Ovary (tissue), 10 donors: ENCODE measurements at places on chromosomes 13 and 19.
A peak's percentile ranks its signal among the peaks of the same experiment; 100 is the strongest.

DNA sequence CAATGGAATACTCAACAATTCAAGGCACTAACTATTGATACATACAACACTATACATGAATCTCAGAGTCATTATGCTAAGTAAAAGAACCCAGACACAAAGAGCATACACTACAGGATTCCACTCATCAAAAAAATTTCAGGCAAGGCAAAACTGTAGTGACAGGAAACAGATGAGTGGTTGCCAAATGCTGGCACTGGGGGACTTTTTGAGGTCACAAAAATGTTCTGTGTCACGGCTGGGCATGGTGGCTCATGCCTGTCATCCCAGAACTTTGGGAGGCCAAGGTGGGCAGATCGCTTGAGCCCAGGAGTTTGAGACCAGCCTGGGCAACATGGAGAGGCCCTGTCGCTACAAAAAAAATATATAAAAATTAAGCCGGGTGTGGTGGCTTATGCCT, 129.4 kb downstream of the KL start:
- H3K4me3 ChIP-seq, result no peak overlapping the region
- no peak for DNase-seq
- H3K27ac ChIP-seq, result no peak overlapping the region
- no peaks in the 10 kb centered on the region for H3K36me3 ChIP-seq

DNA sequence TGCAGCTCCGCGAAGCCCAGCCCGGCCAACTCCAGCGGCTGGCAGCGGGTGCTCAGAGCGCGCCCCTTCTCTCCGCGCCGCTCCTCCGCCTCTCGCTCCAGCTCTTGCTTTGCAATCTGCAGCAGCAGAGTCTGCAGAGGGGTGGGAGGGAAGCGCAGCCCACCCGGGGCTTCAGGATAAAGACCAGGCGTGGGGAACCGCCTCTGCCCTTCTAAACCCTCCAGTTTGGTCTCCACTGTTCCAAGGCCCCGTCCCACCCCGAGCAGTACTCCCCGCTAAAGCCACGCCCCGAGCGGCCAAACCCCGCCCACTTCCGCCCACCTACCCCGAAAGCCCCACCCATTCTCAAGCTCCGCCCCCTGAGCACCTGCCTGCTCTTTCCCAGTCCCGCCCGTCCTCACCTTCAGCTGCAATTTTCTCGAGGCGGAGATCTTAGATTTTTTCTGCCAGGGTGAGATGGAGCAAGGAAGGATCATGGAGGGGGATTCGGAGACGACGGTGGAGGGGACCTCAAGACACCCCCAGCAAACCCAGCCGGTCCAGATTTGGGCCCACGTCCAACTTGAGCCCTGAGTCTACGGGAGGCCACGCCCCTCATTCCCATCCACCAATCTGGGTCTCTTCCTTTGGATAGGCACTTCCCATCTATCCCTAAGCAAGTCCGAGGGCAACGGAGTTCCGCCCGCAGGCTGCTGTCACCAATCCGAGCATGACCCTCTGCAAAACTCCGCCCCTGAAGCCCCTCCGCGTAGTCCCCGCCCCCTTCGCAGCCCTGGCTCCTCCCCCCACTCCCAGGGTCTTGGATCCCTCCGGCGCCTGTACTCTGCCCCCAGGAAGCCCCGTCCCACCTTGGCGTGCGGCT, 1.1 kb downstream of the TNNI3 start:
- H3K27ac ChIP-seq, result no peak overlapping the region
- DNase-seq, result no peak
- H3K36me3 ChIP-seq, result no peaks in the 10 kb centered on the region
- H3K4me1 ChIP-seq, result peaks cover 3% of the 10 kb centered on the region

GRCh38 chr13:53408847-53409568, 380.4 kb downstream of the OLFM4 start:
- no peaks in the 10 kb centered on the region for H3K27me3 ChIP-seq
- no peak overlapping the region for H3K4me3 ChIP-seq
- H3K36me3 ChIP-seq, result no peaks in the 10 kb centered on the region
- H3K4me1 ChIP-seq, result no peaks in the 10 kb centered on the region

- no peak for DNase-seq
- no peaks in the 10 kb centered on the region for H3K36me3 ChIP-seq
- no peak overlapping the region for H3K4me3 ChIP-seq
- no peaks in the 10 kb centered on the region for H3K4me1 ChIP-seq
- H3K27me3 ChIP-seq, result no peaks in the 10 kb centered on the region
These were observed 95.5 kb downstream of the OXGR1 start for GRCh38 chr13:96898646-96899254.

DNA sequence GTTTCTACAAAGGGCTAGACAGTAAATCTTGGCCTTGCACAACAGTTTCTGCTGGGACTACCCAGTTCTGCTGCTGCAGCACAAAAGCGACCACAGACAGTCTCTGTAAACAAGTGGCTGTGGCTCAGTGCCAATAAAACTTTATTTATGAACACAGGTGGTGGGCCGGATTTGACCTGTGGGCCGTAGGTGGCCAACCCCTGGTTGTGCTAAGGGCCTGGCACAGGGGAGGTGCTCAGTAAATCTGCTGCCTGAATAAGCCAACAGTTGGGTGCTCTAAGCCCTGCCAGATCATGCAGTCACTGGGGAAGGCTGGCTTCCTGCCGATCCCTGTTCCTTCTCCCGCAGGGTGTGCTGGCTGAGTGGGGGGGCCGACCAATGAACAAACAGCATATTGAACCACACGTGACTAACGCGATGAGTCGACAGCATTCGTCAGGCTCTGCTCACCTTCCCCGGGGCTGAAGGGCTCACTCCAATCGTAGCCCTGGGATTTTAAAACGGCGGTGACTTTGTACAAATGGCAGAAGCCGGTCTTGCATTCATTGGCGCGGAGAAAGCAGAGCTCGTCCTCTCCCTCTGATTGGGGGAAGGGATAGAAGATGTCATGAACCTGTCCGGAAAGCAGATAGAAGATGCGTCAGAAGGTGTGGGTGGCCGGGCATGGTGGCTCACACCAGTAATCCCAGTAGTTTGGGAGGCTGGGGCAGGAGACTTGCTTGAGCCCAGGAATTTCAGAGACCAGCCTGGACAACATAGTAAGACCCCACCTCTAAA, 24.3 kb upstream of the MYDGF start:
- DNase-seq, result no peak
- no peak overlapping the region for H3K4me3 ChIP-seq
- no peaks in the 10 kb centered on the region for H3K27me3 ChIP-seq
- no peaks in the 10 kb centered on the region for H3K4me1 ChIP-seq
- peaks cover 4% of the 10 kb centered on the region for H3K36me3 ChIP-seq

GRCh38 chr19:24060687-24061356, 26.2 kb upstream of the ZNF254 start:
- no peaks in the 10 kb centered on the region for H3K27me3 ChIP-seq
- H3K36me3 ChIP-seq, result no peaks in the 10 kb centered on the region
- H3K4me1 ChIP-seq, result no peaks in the 10 kb centered on the region
- H3K4me3 ChIP-seq, result no peak overlapping the region
- DNase-seq, result no peak
- H3K27ac ChIP-seq, result no peak overlapping the region

DNA sequence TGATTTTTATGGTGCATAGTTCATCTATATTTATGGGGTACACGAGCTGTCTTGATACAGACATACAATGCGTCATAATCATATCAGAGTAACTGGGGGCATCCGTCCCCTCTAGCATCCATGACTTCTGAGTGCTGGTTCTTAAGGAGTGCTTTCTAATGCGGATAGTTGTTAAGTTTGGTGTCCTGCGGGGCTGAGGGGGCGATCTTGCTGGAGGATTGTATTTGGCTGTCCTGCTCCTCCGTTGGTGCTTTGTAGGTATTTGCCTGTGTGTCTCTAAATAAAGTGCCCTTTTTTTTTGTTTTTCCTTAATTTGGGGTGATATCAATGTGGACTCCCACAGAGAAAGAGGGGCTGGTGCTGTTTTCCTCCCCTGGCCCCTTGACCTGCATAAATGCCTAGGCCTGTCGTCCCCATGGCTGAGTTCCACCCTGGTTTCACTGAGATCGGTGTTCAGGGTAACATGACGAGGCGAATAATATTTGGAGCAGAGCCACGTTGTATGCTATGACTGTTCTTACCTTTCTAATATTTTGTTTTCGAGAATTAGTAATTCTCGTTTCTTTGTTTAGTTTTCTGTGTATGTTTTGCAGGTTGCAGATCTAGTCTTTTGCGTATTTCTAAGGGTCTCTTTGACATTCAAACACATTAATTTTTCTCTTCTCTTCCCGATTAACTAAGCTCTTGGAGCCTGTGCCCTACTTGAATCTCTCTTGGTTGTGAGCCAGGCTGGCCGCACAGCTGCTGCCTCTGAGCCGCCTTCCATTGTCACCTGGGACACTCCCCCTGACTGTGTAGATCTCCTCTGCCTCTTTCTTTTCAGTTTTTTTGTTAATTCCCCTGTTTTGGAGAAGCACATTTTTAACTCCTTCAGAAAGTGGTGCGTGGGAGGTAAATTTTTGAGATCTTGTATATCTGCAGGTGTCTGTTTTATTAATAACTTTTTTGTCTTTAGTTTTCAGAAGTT, 100.3 kb downstream of the ARHGEF7 start:
- H3K27me3 ChIP-seq, result no peaks in the 10 kb centered on the region
- H3K36me3 ChIP-seq, result no peaks in the 10 kb centered on the region
- H3K27ac ChIP-seq, result peak overlapping the region; percentile 42
- peaks cover 15% of the 10 kb centered on the region for H3K4me1 ChIP-seq
- DNase-seq, result no peak

GRCh38 chr19:33718651-33719254, 77.9 kb upstream of the KCTD15 start:
- no peaks in the 10 kb centered on the region for H3K36me3 ChIP-seq
- H3K4me3 ChIP-seq, result no peak overlapping the region
- DNase-seq, result no peak
- H3K4me1 ChIP-seq, result peaks cover 4% of the 10 kb centered on the region
- H3K27me3 ChIP-seq, result no peaks in the 10 kb centered on the region

DNA sequence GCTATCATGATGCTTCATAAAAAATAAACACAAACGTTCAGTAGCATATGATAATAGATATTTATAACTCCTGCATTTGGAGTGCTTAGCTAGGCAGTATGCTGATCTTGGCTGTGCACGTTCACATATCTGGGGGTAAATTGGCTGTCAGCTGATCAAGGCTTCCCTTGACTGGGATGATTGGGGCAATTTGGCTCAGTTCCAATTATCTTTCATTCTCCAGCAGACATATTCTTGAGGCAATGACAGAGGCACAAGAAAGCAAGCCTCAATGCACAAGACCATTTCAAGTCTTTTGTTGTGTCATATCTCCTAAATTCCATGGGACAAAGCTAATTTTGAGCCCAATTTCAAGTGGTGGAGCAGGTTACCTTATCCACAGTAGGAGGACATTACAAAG, 142.0 kb downstream of the DLEU7 start:
- H3K36me3 ChIP-seq, result no peaks in the 10 kb centered on the region
- H3K27ac ChIP-seq, result no peak overlapping the region
- DNase-seq, result no peak
- H3K4me3 ChIP-seq, result no peak overlapping the region
- no peaks in the 10 kb centered on the region for H3K27me3 ChIP-seq

- peaks cover 18% of the 10 kb centered on the region for H3K4me1 ChIP-seq
- no peak for DNase-seq
- H3K36me3 ChIP-seq, result no peaks in the 10 kb centered on the region
These were observed 3.7 kb upstream of the AKAP8L start for GRCh38 chr19:15422296-15423075.

DNA sequence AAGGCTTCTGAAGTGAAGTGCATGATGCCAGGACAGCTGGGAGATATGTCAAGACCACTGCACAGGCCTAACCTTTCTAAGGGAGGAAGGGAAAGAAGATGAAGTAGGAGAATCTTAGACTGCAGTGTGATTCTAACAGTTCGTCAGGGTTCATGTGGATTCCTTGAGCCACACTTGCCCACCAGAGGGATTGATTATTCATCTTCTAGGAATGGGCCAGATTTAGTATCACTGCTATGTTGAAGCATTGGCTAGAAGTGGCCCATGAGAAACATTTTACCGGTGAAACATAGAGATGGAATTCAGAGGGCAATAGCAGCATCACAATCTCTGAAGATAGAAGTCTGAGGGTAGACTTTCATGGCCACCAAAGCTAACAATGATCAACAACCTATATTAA, 550.8 kb upstream of the SLITRK1 start:
- no peaks in the 10 kb centered on the region for H3K27me3 ChIP-seq
- no peaks in the 10 kb centered on the region for H3K36me3 ChIP-seq
- H3K4me3 ChIP-seq, result no peak overlapping the region
- no peak overlapping the region for H3K27ac ChIP-seq
- DNase-seq, result no peak
- no peaks in the 10 kb centered on the region for H3K4me1 ChIP-seq
